Aorta (tissue), 5 donors: ENCODE measurements at places on chromosomes 11 and 22. TPM values are rescaled to one million over a fixed set of nuclear protein-coding genes. Genes with fewer than 3 reads are reported as not detected.

CBLIF gene
- not detected for total RNA-seq

SLC37A2 gene
- total RNA-seq, result 9.1 TPM

DENND5A gene
- 155 TPM for total RNA-seq

GRCh38 chr11:111745719-111746504, 20.3 kb downstream of the PPP2R1B start:
- no peak overlapping the region for H3K4me3 ChIP-seq
- H3K36me3 ChIP-seq, result peaks cover 4% of the 10 kb centered on the region
- no peak overlapping the region for H3K27ac ChIP-seq
- peaks cover 4% of the 10 kb centered on the region for H3K4me1 ChIP-seq
- no peak for DNase-seq
- no peaks in the 10 kb centered on the region for H3K27me3 ChIP-seq

DNA sequence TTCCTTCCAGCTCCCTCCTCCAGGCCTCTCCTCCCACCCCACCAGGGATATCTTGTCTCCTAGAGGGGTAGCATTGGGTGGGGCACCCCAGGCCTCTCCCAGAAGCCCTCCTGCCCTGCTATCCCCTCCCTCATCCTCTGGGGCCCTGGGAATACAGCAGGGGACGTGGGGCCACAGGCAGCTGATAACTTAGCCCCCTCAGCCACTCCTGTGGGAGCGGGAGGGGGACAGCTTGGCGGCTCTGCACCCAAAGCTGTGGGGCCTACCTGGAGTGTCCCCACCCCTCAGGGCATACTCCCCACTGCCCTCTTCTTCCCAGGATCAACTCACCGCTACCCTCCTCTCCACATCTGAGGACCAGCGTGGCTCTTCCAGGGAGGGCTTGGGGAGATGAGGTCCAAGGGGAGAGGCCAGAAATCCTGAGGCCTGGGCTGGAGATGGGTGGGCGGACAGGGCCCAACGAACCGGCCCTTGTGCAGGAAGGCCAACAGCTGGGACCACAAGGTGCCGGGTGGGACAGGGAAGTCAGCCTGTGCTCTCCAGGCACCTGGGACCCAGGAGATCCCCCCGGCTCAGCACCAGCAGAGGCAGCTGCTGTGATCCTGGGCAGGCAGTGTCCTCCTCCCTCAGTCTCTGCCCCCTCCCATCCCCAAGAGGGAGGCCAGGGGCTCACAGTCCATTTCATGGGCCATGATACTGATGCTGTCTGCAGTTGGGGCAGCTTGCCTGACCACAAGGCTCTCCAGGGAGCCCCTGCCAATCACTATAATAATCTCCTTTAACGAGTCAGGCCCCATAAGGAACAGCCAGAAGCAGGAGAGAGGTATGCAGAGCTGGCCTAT, 23.2 kb downstream of the NEAT1 start:
- no peak overlapping the region for H3K4me3 ChIP-seq
- H3K27ac ChIP-seq, result no peak overlapping the region
- no peaks in the 10 kb centered on the region for H3K27me3 ChIP-seq
- peak; percentile 79 for DNase-seq

DNA sequence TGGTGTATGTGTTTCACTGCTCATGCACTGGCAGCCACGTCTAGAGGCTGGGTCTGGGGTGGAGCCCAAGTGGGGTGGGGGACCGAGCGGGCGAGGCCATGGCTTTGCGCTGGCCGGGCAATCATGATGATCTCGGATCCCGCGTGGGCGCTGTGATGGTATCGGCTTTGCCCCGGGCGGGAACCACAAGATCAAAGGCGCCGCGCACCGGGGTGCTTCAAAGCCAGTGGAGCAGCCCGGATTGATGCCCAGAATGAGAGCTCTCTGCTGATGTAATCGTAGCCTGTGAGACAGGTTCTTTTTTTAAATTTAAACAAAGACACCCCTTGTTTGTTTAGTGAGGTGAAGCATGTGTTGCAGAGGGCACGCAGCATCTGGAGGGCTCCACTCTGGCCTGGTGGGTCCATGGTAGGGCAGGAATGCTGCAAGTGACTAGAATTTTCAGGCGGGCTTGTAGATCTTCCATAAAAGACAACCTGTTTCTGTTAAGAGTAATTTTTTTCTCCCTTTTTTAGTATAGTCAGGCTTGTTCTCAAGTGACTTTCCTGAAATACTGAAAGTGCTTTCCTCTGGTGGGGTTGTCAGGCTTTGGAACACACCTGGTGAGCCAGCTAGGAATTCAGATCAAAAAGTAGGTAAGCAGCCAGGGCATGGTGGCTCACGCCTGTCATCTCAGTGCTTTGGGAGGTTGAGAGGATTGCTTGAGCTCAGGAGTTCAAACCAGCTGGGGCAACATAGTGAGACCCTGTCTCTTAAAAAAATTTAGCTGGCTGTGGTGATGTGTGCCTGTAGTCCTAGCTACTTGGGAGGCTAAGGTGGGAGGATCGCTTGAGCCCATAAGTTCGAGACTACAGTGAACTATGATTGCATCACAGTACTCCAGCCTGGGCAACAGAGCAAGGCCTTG, 40.7 kb downstream of the ZNRF3 start:
- H3K4me1 ChIP-seq, result peaks cover 5% of the 10 kb centered on the region
- peak; percentile 78 for DNase-seq
- no peak overlapping the region for H3K4me3 ChIP-seq
- no peaks in the 10 kb centered on the region for H3K36me3 ChIP-seq
- H3K27me3 ChIP-seq, result no peaks in the 10 kb centered on the region

- no peaks in the 10 kb centered on the region for H3K4me1 ChIP-seq
- no peaks in the 10 kb centered on the region for H3K36me3 ChIP-seq
- no peak overlapping the region for H3K27ac ChIP-seq
- no peak overlapping the region for H3K4me3 ChIP-seq
- H3K27me3 ChIP-seq, result no peaks in the 10 kb centered on the region
These were observed 64.6 kb downstream of the OPCML start for GRCh38 chr11:133467686-133468085.

DNA sequence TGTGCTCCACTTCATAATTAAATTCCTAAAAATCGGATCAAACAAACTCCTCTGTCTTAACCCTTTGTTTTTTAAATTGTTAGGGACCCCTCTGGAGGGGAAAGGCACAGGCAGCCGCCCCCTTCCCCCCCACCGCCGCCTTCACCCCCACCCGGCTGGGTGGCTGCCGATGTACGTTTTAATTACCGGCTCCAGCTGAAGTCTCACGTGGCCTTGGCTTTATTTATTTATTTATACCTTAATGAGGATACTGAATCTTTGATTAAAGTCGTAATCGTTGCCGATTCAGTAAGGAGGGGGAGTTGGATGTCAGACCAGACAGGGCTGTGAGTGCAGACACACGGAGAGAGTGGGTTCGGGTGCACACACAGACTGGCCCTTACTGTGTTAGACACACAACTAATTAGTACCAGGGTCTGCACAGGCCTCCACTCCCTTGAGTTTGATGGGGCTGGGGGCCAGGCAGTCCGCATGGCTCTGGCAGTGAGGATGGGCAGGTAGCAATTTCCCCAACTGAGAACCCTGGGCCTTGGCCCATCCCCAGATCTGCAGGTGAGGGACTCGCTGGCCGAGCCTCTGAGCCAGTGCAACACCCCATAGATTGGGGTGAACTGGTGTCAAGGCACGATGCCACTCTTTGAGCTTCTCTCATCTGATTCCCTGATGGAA, 51.3 kb upstream of the NNMT start:
- H3K4me1 ChIP-seq, result no peaks in the 10 kb centered on the region
- no peak for DNase-seq
- no peak overlapping the region for H3K27ac ChIP-seq

GRCh38 chr11:42631220-42631843, 680.5 kb upstream of the API5 start:
- H3K36me3 ChIP-seq, result no peaks in the 10 kb centered on the region
- no peaks in the 10 kb centered on the region for H3K4me1 ChIP-seq
- no peak overlapping the region for H3K4me3 ChIP-seq

DNA sequence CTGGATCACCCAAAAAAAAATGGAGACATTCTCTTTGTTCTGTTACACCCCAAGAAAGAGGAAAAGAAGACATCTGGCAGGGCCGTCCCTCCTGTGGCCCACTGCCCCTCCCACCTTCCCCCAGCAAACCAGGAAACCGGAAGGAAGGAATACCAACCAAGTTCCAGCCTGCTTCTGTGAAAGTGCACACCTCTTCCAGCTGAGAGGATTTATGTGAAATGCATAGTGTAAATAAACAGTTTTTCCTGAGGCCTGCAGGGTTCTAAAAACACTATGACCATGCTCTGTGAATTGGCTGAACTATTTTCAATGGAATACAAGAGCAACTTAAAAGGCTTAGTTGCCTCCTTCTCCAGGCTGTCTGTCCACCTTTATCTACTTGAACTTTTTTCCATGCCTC, 50.0 kb upstream of the CHST1 start:
- H3K27ac ChIP-seq, result no peak overlapping the region
- DNase-seq, result no peak
- H3K4me3 ChIP-seq, result no peak overlapping the region
- no peaks in the 10 kb centered on the region for H3K4me1 ChIP-seq
- no peaks in the 10 kb centered on the region for H3K36me3 ChIP-seq

DNA sequence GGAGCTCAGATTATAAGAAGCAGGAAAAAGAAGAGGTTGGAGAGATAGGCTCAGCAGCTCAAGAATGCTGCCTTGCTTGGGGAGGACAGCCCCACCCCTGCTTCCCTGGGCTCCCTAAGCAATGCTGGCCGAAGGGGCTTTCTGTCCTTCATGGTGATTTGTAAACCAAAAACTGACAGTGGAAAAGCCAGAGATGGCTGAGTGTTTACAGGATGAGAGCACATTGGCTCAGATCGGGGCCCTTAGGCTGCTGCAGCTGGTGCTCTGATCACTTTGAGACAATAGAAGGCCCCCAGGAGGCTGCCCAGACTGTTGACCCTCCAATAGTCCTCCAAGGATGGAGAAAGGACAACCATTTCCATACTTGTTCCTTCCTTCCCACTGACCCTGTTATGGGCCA, 28.8 kb upstream of the AMOTL1 start:
- H3K27ac ChIP-seq, result no peak overlapping the region
- no peaks in the 10 kb centered on the region for H3K36me3 ChIP-seq
- DNase-seq, result no peak
- H3K27me3 ChIP-seq, result no peaks in the 10 kb centered on the region

DNA sequence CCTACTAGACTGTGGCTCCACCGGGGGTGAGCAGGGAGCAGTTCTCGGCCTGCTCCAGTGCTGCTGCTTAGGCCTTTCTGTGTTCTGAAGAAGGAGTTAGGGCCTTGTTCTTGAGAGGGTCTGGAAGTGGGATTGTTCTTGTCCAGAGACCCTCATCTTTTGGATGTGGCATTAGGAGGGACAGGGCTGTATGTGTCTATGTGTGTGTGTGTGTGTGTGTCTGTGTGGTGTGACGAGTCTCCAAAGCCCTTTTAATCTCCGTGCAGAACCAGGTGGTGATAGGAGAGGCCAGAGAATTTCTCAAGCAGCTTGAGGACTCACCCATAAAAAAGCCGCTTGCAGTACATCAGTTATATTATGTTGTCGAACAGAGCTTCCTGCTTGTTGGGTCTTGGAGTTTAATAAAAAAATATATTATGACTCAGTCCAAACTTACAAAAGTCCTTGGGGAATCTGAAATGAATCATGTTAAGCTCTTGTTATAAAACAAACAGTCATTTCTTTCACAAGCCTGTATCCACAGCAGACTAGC, 196.5 kb downstream of the TENM4 start:
- DNase-seq, result no peak
- H3K27ac ChIP-seq, result peak overlapping the region; percentile 82
- no peaks in the 10 kb centered on the region for H3K36me3 ChIP-seq
- H3K4me3 ChIP-seq, result no peak overlapping the region
- no peaks in the 10 kb centered on the region for H3K27me3 ChIP-seq
- H3K4me1 ChIP-seq, result peaks cover 2% of the 10 kb centered on the region

DNA sequence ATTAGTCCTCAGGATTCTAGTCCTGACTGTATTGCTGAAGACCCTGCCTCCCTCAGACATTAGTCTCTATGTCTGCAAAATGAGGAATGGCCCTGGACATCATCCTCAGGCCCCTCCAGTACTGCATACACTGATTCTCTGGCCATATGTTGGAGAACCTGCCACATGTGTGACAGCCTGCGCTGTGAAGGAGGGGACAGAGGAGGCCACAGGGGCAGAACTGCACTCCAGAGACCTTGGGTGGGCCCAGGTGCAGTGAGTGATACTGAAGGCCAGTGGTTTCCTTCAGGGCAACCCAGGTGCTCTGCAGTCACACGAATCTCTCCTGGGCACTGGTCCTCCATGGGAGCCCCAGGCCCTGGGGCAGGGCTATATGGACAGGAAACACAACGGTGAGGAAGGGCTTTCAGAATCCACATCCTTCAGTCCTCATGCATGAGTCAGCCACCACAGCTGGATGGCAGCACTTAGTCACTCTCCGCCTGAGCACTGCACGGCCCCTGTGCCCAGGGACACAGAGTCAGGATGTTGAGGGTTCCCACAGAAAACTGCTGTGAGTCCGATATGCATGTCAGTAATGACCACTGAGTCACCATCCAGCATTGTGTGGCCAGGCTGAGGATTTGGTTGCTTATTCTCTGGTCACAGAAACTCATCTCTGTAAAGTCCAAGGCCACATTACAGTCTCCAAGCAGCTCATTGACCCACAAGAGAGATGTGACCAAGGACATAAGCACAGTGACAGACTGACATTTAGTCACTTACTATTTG, 39.7 kb downstream of the ME3 start:
- DNase-seq, result peak; percentile 83
- no peak overlapping the region for H3K27ac ChIP-seq
- H3K36me3 ChIP-seq, result no peaks in the 10 kb centered on the region
- peaks cover 6% of the 10 kb centered on the region for H3K4me1 ChIP-seq
- H3K27me3 ChIP-seq, result no peaks in the 10 kb centered on the region

- H3K4me1 ChIP-seq, result no peaks in the 10 kb centered on the region
- no peak overlapping the region for H3K4me3 ChIP-seq
These were observed 98.1 kb downstream of the ATXN10 start for GRCh38 chr22:45769569-45770210.

DNA sequence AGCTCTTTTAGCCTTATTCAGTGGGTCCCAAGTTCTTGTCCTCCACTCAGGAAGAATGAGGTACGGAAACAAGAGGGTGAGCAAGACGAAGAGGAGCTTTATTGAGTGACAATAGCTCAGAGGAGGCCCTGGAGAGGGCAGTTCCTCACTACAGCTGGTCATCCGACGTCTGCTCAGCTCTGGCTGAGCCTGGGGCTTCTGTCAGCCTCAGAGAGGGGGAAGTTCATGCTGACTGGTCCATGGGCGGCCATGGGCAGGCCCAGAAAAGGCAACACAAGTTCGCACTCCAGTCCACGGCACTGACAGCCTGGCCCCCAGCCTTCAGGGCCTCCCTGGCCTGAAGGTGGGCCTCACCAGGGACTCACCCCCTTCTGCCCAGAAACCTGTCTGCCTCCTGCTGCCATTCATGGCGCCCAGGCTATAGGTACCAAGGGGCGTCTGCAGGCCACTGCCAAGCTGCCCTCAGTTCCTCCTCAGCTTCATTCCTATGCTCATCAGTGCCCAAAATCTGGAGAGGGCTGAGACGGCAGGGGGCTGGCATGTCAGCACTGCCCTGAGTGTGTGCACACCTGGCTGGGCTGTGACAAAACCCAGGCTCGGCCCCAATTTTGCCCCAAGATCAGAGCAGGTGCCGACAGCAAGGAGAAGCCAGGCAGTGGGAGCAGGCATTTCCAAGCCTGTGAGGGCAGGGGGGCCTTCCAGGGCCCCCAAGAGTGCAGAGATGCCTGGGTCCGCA, 21.7 kb upstream of the KIAA0930 start:
- no peaks in the 10 kb centered on the region for H3K4me1 ChIP-seq
- no peak overlapping the region for H3K27ac ChIP-seq
- no peak overlapping the region for H3K4me3 ChIP-seq
- H3K27me3 ChIP-seq, result no peaks in the 10 kb centered on the region
- DNase-seq, result peak; percentile 76
- H3K36me3 ChIP-seq, result no peaks in the 10 kb centered on the region
